Neuronal stem cell (in vitro differentiated cells): ENCODE measurements at places on chromosomes 4 and X.

GRCh38 chr4:186644311-186644638 lies 79.4 kb downstream of the FAT1 start:
- H3K36me3 ChIP-seq = peaks cover 67% of the 10 kb centered on the region
- H3K27ac ChIP-seq = no peak overlapping the region
- H3K27me3 ChIP-seq = no peaks in the 10 kb centered on the region
- H3K4me3 ChIP-seq = no peak overlapping the region
- DNase-seq = no peak

GRCh38 chr4:143337600-143338287 lies 1.1 kb downstream of the GAB1 start:
- H3K27ac ChIP-seq = no peak overlapping the region
- no peaks in the 10 kb centered on the region for H3K36me3 ChIP-seq
- H3K4me1 ChIP-seq = no peaks in the 10 kb centered on the region
- no peak for DNase-seq
- peak overlapping the region; percentile 96 for H3K4me3 ChIP-seq

GRCh38 chr4:98641376-98641775 lies 17.0 kb downstream of the TSPAN5 start:
- no peak overlapping the region for H3K4me3 ChIP-seq
- no peaks in the 10 kb centered on the region for H3K36me3 ChIP-seq
- no peaks in the 10 kb centered on the region for H3K4me1 ChIP-seq
- peak overlapping the region; percentile 41 for H3K27ac ChIP-seq
- H3K27me3 ChIP-seq = no peaks in the 10 kb centered on the region

DNA sequence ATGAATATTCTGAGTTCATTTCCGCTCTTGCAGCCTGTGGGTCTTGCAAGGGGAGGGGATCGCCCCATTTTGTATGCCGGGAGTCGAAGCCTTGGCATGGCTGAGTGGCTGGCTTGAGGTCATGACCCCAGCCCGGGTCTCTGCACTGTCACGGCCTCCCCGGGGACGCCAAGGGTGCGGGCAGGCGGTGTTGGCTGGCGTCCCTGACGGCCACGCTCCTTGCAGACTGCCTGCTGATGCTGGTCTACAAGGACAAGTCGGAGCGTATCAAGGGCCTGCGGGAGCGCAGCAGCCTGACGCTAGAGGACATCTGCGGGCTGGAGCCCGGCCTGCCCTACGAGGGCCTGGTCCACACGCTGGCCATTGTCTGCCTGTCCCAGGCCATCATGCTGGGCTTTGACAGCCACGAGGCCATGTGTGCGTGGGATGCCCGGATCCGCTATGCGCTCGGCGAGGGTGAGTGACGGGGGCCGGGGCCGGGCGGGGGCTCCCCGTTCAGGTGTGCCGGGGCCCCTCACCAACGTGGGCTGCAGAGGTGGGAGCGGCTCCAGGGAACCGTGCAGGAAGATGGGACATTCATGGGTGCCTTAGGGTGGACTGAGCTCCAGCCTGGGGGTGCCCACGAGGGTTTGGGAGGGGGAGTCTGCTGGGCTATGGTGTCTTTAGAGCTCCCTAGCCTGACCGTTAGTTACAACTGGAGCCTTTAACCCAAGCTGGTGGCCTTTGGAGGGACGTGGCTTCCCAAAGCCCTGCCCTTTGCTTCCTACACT lies 10.3 kb downstream of the DOK7 start:
- no peaks in the 10 kb centered on the region for H3K27me3 ChIP-seq
- no peak overlapping the region for H3K4me3 ChIP-seq
- no peaks in the 10 kb centered on the region for H3K36me3 ChIP-seq
- DNase-seq = no peak

DNA sequence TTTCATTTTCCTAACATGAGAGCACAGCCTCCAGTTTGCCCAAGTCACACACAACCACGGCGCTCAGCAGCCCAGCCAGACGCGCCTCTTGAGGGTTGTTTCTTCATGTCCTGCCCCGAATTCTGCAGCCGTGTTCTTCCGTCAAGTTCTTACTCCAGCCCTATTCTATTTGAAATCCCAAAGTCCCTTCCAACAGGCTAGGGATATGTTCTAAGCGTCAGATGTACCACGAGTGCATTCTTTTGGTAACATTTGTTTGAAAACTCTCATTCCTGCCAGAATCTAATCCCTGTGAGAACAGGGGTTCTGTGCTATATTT lies 23.1 kb downstream of the ACSL1 start:
- no peaks in the 10 kb centered on the region for H3K36me3 ChIP-seq
- no peaks in the 10 kb centered on the region for H3K27me3 ChIP-seq
- no peak overlapping the region for H3K27ac ChIP-seq
- H3K4me3 ChIP-seq = no peak overlapping the region

- DNase-seq = no peak
- peaks cover 20% of the 10 kb centered on the region for H3K36me3 ChIP-seq
- H3K27me3 ChIP-seq = no peaks in the 10 kb centered on the region
These were observed 58.1 kb upstream of the UCP1 start for GRCh38 chr4:140626661-140627376.

DNA sequence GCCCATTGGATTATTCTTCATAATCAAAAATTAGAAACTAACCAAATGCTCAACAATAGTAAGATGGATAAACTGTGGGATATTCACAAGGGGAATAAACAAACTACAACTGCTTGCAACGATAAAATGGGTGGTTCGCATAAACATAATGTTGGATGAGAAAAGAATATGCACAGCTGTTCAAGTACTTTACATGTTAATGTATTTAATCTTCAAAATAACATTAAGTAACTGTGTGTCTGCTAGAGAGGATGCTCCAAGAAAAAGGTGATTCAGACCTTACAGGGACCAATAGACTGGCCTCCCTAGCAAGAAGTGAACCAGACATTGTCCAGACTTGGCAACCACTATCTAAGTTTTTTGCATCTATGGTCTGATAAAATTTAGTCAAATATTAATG lies 2.3 kb downstream of the PFKFB1 start:
- DNase-seq = no peak
- no peak overlapping the region for H3K27ac ChIP-seq
- no peaks in the 10 kb centered on the region for H3K4me1 ChIP-seq

- no peak overlapping the region for H3K27ac ChIP-seq
- H3K36me3 ChIP-seq = no peaks in the 10 kb centered on the region
- no peak for DNase-seq
- no peak overlapping the region for H3K4me3 ChIP-seq
These were observed 207.3 kb upstream of the CENPE start for GRCh38 chr4:103405415-103405814.

DNA sequence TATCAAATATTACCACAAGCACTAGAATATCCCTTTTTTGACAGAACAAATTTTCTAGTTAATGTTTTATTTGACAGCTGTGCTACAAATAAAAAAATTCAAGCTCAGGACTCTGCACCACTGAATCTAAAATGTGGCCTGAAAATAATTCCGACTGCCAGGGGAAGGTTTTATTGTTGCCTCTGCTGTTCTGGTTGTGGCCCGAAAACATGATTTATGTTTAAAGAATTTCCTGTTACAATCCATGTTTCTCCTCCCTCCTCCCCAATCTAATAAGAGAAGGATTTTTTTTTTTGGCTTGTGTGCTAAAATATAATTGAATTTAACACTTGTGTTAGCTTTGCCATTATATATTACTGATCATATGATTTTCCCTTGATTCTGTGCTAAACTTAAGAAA lies 227.8 kb downstream of the DCLK2 start:
- no peaks in the 10 kb centered on the region for H3K36me3 ChIP-seq
- H3K4me1 ChIP-seq = peaks cover 2% of the 10 kb centered on the region
- no peak overlapping the region for H3K27ac ChIP-seq
- DNase-seq = no peak
- no peaks in the 10 kb centered on the region for H3K27me3 ChIP-seq
- no peak overlapping the region for H3K4me3 ChIP-seq

DNA sequence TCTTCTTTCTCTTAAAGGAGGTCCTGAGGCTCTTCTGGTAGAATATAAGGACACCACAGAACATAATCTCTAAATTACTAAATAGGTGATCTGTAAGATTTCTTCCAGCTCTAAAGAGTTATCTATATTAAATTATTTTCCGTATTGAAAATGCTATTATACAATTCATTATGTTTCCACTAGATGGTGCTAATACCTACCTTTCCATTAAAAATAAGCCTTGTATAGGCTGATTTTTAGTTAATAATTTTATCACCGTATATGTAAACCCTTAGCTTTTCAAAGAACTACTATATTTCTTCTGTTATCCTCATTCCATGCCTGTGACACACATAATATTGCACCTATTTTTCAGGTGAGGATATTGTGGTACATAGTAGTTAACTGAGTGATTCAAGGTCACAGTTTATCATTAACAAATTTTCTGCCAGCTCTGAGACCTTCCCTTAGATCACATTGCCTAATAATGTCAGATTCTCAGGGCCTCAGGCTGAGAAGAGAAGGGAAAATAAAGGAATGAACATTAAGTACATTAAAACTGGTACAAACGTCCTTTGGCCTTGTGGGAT lies 138.8 kb downstream of the TEX11 start:
- H3K27ac ChIP-seq = no peak overlapping the region
- no peak overlapping the region for H3K4me3 ChIP-seq
- H3K36me3 ChIP-seq = no peaks in the 10 kb centered on the region
- H3K4me1 ChIP-seq = no peaks in the 10 kb centered on the region
- DNase-seq = no peak

GRCh38 chr4:139889264-139889663 lies 223.6 kb downstream of the MGST2 start:
- no peaks in the 10 kb centered on the region for H3K27me3 ChIP-seq
- H3K36me3 ChIP-seq = no peaks in the 10 kb centered on the region
- no peak overlapping the region for H3K4me3 ChIP-seq
- peaks cover 16% of the 10 kb centered on the region for H3K4me1 ChIP-seq
- no peak overlapping the region for H3K27ac ChIP-seq

- DNase-seq = no peak
- no peak overlapping the region for H3K4me3 ChIP-seq
- no peaks in the 10 kb centered on the region for H3K36me3 ChIP-seq
- H3K27ac ChIP-seq = no peak overlapping the region
- no peaks in the 10 kb centered on the region for H3K4me1 ChIP-seq
- H3K27me3 ChIP-seq = no peaks in the 10 kb centered on the region
These were observed 49.3 kb downstream of the APELA start for GRCh38 chr4:164926301-164926700.

- H3K4me1 ChIP-seq = no peaks in the 10 kb centered on the region
- no peak for DNase-seq
- no peaks in the 10 kb centered on the region for H3K27me3 ChIP-seq
- H3K36me3 ChIP-seq = no peaks in the 10 kb centered on the region
- H3K27ac ChIP-seq = no peak overlapping the region
These were observed 222.2 kb downstream of the IDS start for GRCh38 chrX:149282909-149283308.

DNA sequence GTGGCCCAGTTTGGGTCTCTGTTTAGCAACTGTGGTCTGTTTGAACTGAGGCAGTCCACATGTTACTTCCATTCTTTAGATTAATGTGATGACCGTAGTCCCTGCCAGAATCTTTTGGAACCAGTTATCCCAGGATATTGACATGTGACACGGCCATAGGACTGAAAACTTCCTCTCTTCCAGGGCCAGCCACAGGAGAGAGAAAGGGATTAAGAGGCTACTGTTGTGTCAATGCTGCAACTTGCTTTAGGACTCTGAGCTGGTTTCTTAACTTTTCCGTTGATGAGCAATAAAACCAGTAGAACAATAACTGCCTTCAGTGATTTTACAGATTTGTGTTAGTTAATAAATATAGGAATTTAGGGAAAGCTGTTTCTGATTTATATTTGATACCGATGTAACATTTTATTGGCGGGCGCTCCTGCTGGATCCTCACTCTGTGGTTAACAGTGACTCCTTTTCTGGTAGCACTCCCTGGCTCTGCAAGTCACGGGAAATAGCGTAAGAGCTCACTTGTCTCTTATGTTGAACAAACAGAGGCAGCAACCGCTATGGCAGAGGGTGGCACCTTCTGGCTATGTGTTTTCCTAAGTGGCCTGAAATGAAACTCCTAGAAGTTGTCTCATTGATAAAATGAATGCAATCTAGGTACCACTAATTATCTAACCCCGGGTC lies 2.5 kb downstream of the TENM3 start:
- peaks cover 1% of the 10 kb centered on the region for H3K36me3 ChIP-seq
- no peaks in the 10 kb centered on the region for H3K4me1 ChIP-seq
- H3K27ac ChIP-seq = peak overlapping the region; percentile 54
- H3K4me3 ChIP-seq = no peak overlapping the region

GRCh38 chrX:96183843-96184242 lies 500.8 kb upstream of the DIAPH2 start:
- no peaks in the 10 kb centered on the region for H3K36me3 ChIP-seq
- no peaks in the 10 kb centered on the region for H3K27me3 ChIP-seq
- H3K27ac ChIP-seq = no peak overlapping the region
